ENCODE measurements at places on chromosomes 4 and X. TPM values are rescaled to one million over a fixed set of nuclear protein-coding genes. Genes with fewer than 3 reads are reported as not detected.

Gene PLP1
- total RNA-seq = 4.9 TPM

Gene RASSF6
- total RNA-seq = not detected

Gene NXF2B
- not detected for total RNA-seq

Gene FAM9B
- not detected for total RNA-seq

Gene TGIF2LX
- not detected for total RNA-seq

Gene HSFX4
- total RNA-seq = not detected

Gene REELD1
- total RNA-seq = not detected

Gene AMTN
- not detected for total RNA-seq

Gene ASB12
- total RNA-seq = not detected

Gene SMIM9
- total RNA-seq = not detected

Gene HMX1
- not detected for total RNA-seq

Gene MAGEE2
- total RNA-seq = not detected

Gene TRPC3
- total RNA-seq = 0.15 TPM

Gene IQSEC2
- total RNA-seq = 4.4 TPM

Gene FAM193A
- total RNA-seq = 16.2 TPM

All from cardiac ventricle fibroblast (primary cell).